Motor neuron (in vitro differentiated cells): ENCODE measurements at places on chromosomes 1 and 21. TPM values are rescaled to one million over a fixed set of nuclear protein-coding genes. Genes with fewer than 3 reads are reported as not detected.

DNA sequence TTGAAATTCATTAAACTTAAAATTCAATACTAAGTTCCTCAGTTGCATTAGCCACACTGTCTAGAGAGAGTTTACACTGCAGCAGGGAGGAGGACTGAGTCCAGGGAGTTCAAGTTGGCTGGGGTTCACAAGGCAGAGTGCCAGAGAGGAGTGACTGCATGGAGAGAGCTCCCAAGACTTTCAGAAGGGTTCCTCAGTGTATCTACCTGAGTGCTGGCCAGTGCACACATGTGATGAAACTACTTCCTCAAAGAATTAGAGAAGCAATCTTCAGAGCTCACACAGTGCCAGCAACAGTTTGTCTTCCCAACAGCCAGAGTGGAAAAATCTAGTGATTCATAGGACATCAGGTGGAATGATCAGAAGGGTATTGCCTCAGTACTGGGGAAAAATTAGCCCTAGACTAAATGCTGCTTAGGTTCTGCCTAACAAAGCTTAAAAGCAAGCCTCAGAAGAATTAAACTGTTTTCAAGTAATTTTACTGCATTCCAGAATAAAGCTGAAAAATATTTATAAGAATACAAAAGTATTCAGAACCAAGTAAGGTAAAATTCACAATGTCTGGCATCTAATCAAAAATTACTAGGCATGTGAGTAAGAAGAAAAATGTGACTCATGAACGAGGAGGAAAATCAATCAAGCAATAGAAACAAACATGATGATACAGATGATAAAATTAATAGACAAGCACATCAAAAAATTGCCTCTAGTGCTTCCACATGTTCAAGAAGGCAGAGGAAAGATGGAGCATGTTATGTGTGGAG, 10.4 kb upstream of the WNT3A start:
- no peak for ATAC-seq

- ATAC-seq = no peak
These were observed 164.4 kb downstream of the GIPC2 start for GRCh38 chr1:78210175-78210574.

GRCh38 chr21:45582128-45582527, 39.9 kb upstream of the SLC19A1 start:
- ATAC-seq = no peak

DNA sequence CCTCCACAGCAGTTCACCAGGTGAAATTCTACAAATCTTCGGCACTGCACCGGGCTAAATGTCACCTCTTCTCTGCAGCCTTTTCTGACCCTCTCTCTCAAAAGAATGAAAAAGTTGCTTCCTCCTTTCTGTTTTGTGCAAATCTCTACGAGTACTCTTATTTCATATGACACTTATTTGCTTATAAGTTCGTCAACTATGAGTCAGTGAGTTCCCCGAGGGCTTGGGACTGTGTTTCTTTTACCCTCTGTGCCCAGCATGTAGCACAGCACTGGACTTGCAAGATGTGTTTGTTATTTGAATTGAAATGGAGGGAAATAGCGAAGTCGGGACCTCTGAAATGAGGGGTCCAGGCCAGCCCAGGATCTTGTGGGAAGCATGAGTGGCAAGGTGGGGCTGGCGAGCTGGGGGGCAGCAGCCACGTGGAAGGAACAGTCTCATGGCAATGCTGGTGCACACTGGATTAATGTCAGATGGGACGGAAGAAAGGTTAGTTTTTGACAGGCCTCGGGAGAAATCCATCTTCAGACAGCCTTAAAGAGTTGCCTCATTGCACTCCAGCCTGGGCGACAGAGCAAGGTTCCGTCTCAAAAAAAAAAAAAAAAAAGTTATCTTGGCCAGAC, 6.2 kb downstream of the SLC6A9 start:
- ATAC-seq = no peak

- no peak for ATAC-seq
These were observed 13.1 kb upstream of the VAMP4 start for GRCh38 chr1:171754971-171755370.

DNA sequence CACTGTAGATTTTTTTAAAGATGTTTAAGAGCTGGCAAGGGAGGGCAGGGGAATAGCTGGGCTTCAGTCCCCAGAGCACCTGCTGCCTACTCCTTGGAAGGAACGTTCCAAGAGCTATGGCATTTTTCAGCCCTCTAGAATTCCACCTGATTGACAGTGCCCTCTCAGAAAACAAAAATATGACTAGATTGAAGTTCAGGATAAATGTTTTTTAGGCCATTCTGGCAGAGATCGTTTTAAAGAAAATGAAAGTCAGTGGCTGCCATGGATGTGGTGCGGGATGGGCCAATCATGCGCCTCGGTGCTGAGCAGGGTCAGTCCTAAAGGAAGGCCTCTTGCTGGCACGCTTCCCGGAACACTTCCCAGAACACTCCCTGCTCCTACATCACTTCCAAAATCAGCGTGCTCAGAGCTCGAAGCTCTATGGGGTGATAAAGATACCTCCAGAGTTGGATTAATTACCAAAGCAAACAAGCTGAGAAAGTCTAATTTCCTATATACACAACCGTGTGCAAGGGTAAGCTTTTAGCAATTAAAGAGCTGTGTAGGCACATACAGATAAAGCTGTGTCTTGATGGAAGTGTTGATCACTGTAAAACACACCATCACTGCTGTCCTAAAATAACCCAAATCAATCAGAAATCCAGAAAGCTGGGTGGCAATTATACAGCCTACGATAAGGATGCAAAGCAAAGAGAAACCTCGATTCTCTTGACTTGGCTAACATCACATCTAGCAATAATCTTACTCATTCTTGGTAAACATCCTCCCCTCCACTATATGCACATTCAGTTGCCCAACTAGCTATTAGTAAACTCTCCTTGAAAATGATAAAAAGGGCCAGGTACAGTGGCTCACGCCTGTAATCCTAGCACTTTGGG, 34.6 kb downstream of the TGFBR3 start:
- ATAC-seq = peak; percentile 99

GRCh38 chr1:59081795-59082194, 215.1 kb upstream of the FGGY start:
- peak; percentile 24 for ATAC-seq

DNA sequence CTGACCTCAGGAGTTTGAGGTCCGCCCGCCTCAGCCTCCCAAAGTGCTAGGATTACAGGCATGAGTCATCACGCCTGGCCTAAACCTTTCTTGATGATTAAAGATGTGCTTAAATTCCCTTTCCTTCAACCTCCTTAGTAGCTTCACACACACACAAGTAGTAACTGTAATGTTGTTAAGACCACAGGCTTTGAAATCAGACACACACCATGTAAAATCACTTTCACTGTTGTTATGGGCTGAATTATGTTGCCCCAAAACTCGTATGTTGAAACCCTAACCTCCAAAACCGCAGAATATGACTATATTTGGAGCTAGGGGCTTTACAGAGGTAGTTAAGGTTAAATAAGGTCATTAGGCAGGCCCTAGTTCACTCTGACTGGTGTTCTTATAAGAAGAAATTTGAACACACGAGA, 180.2 kb downstream of the NR5A2 start:
- ATAC-seq = no peak

DNA sequence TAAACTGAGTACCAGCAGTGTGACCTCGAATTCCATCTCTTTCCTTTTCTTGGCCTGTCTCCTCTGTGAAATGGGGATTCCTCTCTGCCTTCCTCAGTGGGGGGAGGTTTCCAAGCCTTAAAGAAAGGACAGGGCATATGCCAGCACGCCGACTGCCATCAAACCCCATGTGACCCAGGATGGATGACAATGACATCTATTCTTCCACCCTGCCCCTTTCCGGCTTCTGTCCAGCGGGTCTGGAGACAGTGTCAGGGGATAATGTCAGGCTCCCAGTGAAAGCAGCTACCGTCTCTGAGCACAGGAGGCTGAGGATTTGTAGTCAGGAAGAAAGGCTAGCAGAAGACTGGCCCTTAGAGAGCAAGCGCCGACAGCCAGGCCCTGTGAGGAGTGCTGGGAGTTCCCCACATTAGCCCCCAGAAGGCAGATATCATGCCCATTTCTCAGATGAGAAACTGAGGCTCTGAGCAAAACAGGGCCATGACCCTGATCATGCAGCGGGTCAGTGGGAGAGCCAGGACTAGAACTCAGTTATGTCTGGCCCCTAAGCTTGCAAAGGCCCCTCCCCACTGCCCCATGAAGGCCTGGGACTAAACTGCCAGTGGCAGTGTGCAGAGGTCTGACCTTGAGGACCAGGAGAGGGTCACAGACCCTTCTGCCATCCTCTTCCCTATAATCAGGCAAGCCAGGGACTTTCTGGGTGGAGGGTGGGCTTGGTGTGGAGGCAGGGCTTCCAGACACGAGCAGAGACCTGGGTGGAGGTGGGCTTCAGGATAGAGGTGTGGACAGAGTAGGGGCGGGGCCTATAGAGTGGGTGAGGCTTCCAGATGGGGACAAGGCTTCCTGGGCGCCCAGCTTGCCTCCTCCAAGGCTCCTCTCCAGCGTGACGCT, 30.1 kb downstream of the CDCA8 start:
- peak; percentile 19 for ATAC-seq

GRCh38 chr1:245684166-245684565, 529.4 kb downstream of the KIF26B start:
- ATAC-seq = no peak

DNA sequence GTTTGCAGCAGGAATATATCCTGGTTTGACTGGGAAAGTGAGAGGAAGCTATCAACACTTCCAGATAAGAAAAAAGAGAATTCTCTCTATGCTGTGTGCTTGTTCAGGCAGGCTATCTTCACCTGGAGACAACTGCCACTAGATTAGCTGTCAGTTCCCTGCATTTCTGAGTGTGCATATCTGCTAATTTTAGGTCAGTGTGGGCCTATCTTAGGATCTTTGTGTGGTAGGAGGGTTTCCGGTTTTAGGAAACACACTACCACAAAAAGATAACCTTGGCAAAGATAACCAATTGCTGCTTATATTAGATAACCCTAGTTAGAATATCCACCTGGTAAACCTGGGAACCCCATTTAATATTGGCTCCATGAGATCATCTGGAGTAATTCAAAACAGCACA, 22.5 kb upstream of the GBP5 start:
- ATAC-seq = no peak

GRCh38 chr1:242205622-242206489, 207.0 kb upstream of the MAP1LC3C start:
- no peak for ATAC-seq

ROR1 gene
- total RNA-seq = 1.1 and 1.2 TPM in 2 replicates

ABCA4 gene
- 8.0 and 10.1 TPM in 2 replicates for total RNA-seq

PHTF1 gene
- total RNA-seq = 21.7 and 22.3 TPM in 2 replicates

IL12RB2 gene
- 2.3 and 3.9 TPM in 2 replicates for total RNA-seq

C1orf210 gene
- 0.11 and 0.19 TPM in 2 replicates for total RNA-seq

KAZN gene
- 27.4 and 36.2 TPM in 2 replicates for total RNA-seq

RCSD1 gene
- total RNA-seq = 0.42 TPM in 1 of 2 replicates, not detected in the other

CALML6 gene
- total RNA-seq = 1.9 and 2.0 TPM in 2 replicates

SCCPDH gene
- 55.0 and 60.5 TPM in 2 replicates for total RNA-seq

TMEM240 gene
- total RNA-seq = 0.61 TPM in 1 of 2 replicates, not detected in the other
